ENCODE measurements at places on chromosomes 7 and 10.

DNA sequence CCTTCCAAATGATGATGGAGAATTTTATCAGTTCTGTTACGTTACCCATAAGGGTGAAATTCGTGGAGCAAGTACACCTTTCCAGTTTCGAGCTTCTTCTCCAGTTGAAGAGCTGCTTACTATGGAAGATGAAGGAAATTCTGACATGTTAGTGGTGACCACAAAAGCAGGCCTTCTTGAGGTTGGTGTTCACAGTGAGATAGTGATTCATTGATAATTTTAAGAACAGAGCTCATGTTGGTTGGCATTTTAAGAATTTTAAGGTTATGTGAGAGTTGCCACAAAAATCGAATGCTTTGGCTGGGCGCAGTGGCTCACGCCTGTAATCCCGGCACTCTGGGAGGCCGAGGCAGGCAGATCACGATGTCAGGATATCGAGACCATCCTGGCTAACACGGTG, 25.9 kb downstream of the TAX1BP1 start:
- DNase-seq, result no peak

GRCh38 chr7:31724696-31725095, 37.7 kb downstream of the PPP1R17 start:
- DNase-seq, result no peak

GRCh38 chr10:11167233-11167966, 149.7 kb downstream of the CELF2 start:
- DNase-seq, result no peak

DNA sequence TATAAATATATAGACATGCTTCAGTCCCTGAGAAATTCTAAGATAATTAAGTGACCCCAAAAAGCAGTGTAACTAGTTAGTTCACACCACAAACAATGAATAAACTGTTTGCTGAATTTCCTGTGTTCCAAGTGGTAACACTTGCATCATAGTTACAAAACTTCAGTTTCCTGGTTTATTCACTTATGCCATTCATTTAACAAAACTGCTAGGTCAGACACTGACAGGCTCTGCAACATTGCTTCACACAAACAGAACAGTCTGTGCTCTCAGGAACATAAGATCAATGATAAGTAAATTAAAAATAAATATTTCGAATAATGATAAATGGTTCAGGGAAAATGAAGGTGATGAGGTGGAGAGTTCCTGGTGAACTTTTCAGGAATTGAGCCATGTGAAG, 133.3 kb upstream of the NAMPT start:
- DNase-seq, result no peak

DNA sequence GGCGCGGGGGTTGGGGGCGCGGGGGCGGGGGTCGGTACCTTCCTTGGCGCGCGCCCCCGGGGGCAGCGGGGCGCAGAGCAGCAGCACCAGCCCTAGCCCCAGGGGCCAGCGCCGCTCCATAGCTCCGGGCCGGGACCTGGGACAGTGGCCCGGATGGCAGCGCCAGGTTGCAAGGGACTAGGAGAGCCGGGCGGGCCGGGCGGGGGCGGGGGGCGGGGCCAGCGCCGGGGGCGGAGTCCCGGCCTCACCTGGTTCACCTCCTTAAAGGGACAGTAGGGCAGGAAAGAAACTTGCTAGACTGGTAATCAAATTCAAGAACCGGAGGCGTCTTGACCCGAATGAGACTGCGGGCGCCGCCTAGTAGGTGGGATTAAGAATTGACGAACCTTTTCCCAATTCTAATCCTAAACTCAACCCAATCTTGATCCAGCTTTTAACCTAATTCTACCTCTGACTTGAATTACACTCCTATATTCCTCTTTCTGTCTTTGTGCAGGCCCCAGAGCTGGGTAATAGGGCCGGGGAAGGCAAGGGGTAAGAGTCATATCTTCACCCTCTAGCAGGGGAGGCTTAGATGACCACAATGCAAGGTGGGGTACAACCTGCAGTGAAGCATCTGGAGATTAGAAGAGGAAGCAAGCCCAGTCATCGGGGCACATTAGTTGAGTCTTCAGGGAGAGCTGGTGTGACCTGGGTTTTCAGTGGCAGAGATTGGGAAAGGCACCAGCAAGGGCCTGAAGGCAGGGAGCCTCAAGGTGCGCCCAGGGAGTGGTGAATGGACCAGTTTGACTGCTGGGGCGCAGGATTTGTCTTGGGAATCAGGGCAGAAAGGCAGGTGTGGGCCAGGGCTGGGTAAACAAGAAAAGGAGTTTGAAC, at the start of gene EPHA1:
TSS of gene EPHA1 (minus strand) at position 171 of the 876 bp plus-strand sequence. CDS start at position 120, 51 bp downstream.
- DNase-seq, result no peak

DNA sequence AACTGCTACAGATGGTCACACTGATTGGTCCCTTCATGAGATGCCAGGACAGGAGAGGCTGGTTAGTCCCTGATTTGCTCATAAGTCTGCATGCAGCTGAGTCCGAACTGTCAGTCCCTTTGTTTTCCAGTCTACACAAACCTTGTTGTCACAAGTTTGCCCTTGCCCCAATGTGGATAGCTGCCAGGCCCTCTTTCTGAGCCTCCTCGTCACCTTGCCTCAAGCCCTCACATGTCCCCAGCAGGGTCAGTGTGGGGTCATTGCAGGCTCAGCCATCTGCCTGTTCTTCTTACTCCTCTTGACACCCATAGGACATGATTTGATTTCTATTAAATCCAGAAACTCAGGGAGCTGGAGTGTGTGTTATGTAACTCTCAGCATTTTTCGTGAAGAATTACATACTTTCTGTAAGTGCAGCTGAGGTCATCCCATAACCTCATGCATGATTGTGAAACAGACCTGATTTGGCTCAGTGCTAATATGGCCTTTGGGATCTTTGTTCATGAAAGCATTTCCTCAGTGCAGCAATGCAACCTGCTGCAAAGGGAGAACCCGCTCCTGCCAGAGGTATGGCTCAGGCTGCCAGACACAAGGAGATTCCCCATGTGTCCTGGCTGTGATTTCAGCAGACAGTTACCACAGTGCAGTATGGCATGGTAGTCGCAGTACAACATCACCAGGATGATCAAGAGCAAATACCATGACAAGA, 70.0 kb upstream of the ZMIZ2 start:
- DNase-seq, result peak; percentile 5

Data from Caki2 (cell line).